NCI-H1092 (cell line): ENCODE measurements at places on chromosomes 16 and 17.

GRCh38 chr16:3509470-3509928 lies 8.7 kb downstream of the CLUAP1 start:
- DNase-seq = no peak

DNA sequence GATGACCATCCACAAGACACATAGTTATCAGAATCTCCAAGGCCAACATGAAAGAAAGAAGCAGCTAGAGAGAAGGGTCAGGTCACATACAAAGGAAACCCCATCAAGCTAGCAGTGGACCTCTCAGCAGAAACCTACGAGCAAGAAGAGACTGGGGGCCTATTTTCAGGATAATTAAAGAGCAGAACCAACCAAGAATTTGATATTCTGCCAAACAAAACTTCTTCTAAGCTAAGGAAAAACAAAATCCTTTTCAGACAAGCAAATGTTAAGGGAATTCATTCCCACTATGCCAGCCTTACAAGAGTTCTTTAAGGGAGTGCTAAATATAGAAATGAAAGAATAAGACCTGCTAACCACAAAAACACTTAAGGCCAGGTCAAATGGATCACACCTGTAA lies 47.8 kb downstream of the ITFG1 start:
- DNase-seq = no peak

DNA sequence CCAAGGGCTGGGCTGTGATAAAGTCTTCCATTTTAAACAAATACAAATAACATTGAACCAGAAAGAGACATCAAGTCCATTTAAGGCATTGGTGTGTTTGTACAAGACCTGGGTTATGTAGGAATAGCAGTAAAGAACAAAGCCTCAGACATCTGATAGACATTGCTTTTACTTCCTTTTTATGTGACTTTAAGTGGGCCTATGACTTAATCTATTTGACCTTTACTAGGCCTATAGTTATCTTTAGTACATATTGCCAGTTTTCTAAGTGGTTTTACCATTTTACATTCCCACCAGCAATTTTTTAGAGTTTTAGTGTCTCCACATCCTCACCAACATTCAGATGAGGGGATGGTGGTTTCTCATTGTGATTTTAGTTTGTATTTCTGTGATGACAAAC lies 298.8 kb downstream of the ZFHX3 start:
- DNase-seq = no peak

- no peak for DNase-seq
Observed at GRCh38 chr16:57619133-57619605, 9.3 kb upstream of the ADGRG1 start.

GRCh38 chr17:5695480-5695879 lies 111.2 kb upstream of the NLRP1 start:
- no peak for DNase-seq

DNA sequence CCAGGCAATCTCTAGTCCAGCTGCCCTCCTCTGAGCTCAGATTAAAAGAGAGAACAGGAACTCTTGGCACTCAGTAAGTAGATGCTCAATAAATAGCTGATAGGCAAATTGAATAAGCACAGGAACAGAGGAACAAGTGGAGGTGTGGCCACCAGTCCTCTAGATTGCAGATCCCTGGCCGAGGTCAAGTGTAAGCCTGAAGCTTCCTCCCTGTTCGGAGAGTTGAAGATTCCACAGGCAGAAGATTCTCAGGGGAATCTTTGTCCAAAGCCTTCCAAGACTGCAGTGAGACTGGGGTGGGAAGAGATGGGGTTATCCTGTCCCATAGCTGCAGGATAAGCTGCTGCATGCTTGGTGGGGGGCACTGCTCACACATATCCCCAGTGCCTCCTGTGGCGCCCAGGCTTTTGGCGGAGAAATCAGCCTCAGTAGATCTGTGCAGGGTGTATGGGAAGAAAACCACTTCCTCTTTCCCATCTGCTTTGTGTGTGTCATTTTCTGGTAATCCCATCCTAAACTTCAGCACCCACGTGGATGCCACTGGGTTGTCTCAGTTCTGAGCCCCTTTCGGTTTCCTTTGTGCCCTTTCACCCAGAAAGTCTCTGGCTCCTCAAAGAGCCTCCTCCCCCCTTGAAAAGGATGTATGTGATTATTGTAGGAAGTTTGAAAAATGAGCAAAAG lies 12.1 kb downstream of the CD300A start:
- no peak for DNase-seq

DNA sequence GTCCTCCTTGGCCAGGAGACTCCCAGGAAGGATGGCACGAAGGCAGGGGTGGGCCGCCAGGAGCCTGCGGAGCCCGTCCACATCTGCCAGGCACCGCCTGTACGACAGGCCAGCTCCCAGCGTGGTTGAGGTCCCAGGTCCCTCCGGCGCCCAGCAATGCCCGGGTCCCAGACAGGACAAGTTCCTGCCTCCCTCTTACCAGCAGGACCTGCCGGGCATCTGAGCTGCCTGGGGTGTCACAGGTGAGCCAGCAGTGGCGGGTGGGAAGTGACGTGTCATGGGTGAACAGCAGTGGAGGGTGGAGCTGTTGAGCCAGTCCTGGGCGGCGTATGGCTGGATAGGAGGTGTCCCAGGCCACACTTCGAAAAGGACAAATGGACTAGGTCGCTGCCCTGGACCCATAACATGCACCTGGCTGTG lies 15.7 kb upstream of the BAHCC1 start:
- no peak for DNase-seq

- DNase-seq = no peak
Observed at GRCh38 chr17:64698725-64699124, 36.6 kb upstream of the SMURF2 start.

GRCh38 chr17:49612726-49613125 lies 37.1 kb downstream of the NXPH3 start:
- no peak for DNase-seq

- no peak for DNase-seq
Observed at GRCh38 chr17:31147507-31148202, 52.9 kb downstream of the NF1 start.

DNA sequence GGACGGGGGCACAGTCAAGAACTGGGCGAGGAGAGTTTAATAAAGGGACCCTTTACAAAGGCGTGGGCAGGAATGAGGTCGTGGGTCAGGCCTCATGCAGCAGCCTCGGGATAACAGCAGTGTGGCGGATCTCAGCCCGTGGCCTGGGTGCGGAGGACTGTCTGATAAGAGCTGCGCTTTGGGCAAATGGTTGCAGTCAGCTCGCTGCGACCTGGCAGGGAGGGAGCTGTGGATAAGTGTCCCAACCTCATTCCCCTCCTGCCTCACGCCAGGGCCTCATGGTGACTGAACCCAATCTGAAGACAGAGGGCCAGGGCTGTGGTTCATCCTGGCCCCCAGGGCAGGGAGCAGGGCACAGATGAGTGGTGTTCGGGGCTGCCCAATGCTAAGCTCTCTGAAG lies 13.6 kb downstream of the SMTNL2 start:
- DNase-seq = no peak

GRCh38 chr17:4822835-4823234 lies 10.3 kb upstream of the MINK1 start:
- no peak for DNase-seq

DNA sequence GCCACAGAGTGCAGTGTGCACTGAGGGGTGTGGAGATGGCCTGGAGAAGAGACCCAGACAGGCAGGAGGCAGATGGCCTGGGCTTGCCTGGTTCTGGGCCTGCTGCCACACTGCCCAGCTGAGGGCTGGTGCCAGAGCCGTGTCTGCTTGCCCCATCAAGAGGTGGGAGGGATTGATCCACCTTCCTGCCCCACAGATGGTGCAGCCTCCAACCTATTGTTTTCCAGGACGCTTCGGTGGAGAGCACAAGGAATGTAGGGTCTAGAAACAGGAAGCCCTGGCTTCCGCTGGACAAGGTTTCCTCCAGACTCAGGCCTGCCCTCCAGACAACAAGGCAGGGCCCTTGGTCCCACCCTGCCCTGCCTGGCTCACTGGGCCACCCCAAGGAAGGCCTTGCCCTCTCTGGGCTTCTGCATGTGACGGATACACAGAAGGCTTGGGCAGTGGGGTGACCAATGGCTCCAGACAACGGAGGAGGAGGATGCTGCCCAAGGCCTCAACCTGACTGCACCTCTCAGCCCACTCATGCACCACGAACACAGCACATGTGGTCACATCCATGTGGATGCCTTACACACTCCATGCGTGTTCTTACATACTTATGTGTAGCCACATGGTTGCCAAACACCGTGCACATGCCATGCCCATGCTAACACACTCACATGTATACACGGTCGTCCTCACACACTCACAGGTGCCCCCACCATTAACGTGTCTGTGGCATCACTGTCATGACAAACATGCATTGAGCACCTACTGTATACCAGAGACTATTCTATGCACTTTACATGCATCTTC lies 6.5 kb upstream of the CDH5 start:
- DNase-seq = no peak

DNA sequence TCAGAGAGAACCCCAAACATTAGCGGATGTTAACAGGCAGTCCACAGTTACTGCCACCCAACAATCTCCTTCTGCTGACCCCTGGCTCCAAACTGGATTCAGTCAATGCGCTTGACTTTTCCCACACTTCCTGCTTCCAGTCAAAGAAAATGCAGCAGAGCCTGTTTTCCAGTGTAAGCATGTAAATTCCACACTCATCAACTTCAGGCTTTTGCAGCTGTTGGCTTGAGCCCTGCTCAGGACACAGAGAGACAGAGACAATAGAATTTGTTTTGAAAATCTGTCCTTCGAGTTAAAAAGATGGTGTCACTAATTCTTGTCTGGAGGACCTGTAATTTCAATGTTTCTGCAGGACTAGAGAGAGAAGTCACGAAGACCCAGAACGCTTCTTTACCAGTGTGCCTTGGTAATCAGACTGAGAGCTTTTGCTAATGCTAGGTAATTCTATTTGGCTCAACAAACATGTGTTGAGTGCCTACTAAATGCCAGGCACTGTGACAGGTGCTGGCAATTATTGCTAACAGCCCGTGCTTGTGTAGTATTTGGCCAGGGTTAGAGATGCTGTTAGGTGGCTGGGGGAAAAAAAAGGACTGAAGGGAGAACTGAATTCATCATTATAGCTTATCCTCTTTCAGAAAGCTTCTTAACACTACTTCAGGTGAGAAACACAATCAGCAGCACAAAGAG lies 32.5 kb downstream of the HOXB1 start:
- peak; percentile 88 for DNase-seq

GRCh38 chr17:17770632-17771044 lies 66.1 kb downstream of the SREBF1 start:
- DNase-seq = no peak

- DNase-seq = no peak
Observed at GRCh38 chr16:54511222-54511731, 224.7 kb upstream of the IRX3 start.

GRCh38 chr17:37089956-37090355 lies 141.2 kb downstream of the AATF start:
- no peak for DNase-seq

DNA sequence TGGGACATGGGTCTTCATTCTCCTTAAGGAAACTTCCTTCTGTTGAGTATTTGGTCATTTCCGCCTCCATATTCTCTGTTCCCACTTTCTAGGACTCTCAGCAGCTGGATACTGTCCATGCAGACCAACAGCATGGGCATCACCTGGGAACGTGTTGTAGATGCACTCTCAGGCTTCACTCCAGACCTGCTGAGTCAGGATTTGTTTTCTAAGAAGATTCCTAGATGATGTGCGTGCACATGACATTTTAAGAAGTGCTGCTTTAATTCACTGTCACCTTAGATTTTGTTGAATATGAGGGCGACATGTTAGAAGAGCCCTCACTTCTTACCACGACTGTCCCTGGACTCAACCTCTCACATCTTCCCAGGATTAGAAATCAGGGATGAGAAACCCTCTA lies 10.0 kb upstream of the SDK2 start:
- DNase-seq = no peak

DNA sequence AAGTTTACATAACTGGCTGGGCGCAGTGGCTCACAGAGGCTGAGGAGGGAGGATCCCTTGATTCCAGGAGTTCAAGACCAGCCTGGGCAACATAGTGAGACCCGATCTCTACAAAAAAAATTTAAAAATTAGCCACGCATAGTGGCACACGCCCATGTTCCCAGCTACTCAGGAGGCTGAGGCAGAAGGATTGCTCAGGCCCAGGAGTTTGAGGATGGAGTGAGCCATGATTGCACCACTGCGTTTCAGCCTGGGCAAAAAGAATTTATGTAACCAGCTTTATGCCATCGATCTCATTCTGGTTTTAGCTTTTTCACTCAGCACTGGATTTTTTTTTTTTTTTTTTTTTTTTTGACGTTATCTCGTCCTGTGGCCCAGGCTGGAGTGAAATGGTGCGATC lies 9.1 kb upstream of the CD300E start:
- DNase-seq = no peak

DNA sequence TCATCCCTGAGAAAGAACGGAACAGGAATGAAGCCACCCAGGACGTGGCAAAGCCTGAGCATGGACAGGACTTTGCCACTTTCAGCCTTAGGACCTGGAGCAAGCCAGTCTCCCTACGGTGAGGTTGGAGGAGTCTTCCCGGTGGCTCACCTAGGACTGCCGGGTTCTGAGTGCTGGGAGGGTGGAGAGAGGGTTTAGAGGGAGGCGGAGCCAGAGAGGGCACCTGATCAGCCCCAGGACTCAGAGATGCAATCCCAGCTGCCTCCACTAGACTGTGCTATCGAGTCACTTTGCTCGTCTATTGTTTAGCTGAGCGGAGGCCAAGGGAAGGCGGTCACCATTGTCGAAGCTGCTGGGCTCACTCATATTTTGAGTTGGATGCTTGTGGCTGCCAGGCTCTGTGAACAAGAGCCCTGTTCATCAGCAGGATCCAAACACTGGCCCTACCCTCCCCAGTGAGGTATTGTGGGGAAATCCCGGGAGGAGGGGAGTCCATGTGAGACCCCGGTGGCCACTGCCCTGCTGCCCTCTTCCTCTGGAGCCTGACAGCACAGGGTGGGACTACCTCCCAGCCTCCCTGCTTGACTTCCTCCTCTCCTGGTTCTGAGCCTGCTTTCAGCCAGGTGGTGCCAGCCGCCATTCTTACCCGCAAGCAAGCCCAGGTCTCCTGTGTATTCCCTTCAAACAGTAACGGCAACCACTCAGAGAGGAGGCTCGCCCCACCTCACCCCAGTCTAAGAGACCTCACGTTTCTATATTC lies 7.0 kb downstream of the KRT14 start:
- DNase-seq = peak; percentile 70

DNA sequence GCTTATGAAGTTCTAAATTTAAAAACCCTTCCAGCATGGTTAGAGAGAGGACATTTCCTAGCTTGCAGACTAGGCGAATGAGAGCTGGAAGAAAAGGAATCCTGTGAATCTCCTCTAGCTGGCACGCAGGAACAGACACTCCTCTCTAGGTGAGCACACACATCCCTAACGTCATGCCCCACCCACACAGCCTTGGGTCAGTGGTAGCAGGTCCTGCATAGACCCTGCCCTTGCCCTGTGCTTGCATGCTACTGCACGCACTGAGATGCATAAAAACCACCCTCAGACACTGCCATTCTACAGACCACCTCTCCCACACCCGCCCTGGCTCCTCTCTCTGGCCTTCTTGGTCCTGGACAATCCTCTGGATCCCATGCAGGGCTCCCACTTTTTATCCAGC lies 23.5 kb downstream of the CES1 start:
- DNase-seq = no peak
